ENCODE measurements at places on chromosomes 16 and 17.

DNA sequence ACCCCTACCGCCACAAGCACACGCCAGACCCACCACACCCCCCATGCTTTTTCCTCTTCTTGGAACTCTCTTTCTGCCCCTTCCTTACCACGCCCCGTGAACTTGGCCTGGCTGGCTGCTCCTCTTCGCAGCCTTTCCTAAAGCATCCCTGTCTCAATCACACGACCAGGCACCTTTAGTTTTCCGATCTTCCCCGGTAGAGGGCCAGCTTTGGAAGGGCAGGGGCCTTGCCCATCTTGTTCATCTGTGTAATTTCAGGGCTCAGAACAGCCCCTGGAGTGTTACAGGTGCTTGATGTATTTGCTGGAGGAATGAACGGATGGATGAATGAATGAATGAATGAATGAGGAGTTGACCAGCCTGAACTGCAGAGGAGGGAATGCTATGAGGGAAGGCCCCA, 3.7 kb downstream of the SPPL2C start:
- no peak for DNase-seq

- no peak for DNase-seq
Observed at GRCh38 chr17:19538095-19539039, 4.7 kb downstream of the SLC47A1 start.

GRCh38 chr16:15642557-15643047, 352 bp downstream of the MARF1 start:
- no peak for DNase-seq

DNA sequence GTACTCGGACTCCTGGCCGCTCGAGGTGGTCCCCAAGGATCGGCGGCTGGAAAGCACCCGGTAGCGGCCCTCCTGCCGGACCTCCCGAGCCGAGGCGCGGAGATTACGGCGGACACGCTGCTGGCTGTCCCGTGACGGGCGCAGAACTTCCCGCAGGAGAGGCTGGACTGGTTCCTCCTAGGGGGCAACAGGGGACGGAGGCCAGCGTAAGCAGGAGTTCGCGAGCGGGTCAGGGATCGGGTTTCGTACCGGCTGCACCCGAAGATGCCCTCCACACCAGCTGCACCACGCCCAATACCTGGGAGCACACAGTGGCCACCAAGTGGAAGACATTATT, 341 bp downstream of the SLC7A6OS start:
- DNase-seq: no peak

GRCh38 chr17:51685287-51685909, 425.1 kb downstream of the UTP18 start:
- DNase-seq: no peak

DNA sequence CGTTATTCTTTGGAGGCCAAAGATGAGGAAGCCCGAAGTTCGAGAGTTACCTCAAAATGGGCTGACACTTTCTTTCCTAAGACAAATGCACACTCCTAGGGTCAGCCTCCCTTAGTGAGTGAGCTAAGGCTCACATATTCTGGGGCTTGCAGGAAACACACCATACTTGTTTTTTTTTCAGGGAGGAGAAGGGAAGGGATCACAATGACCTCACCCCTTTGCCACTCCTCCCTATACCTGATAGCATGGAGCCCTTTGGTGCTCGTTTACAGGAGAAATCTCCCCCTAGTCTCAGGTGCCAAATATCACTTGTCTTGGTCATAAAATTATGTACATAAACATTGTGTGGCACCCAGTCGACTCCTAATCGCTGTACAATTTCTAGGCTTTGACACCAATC, 4.6 kb upstream of the TMEM100 start:
- DNase-seq: no peak

Measured in AG04449 (cell line).